ENCODE measurements at places on chromosomes 11 and 22. TPM values are rescaled to one million over a fixed set of nuclear protein-coding genes. Genes with fewer than 3 reads are reported as not detected.

The KLHL22 gene
- 36.2 TPM for total RNA-seq

The CEND1 gene
- total RNA-seq: 0.52 TPM

The PATE4 gene
- not detected for total RNA-seq

The SAA1 gene
- total RNA-seq: 0.63 TPM

The CNTN5 gene
- total RNA-seq: 0.66 TPM

The LMO1 gene
- total RNA-seq: not detected

The ABTB2 gene
- total RNA-seq: 46.3 TPM

The SPA17 gene
- total RNA-seq: 25.8 TPM

The MRGPRX1 gene
- not detected for total RNA-seq

The MEI1 gene
- 0.09 TPM for total RNA-seq

The OR8A1 gene
- total RNA-seq: not detected

The MS4A1 gene
- not detected for total RNA-seq

The SYT9 gene
- total RNA-seq: not detected

The FGF4 gene
- not detected for total RNA-seq

The NAALADL1 gene
- total RNA-seq: not detected

The IGF2 gene
- 0.20 TPM for total RNA-seq

The BANF1 gene
- total RNA-seq: 556 TPM

Measured in A673 (cell line).